ENCODE measurements at places on chromosomes 13 and 19.

GRCh38 chr13:103068836-103069235 is 2.6 kb upstream of the SLC10A2 start:
- DNase-seq: no peak

DNA sequence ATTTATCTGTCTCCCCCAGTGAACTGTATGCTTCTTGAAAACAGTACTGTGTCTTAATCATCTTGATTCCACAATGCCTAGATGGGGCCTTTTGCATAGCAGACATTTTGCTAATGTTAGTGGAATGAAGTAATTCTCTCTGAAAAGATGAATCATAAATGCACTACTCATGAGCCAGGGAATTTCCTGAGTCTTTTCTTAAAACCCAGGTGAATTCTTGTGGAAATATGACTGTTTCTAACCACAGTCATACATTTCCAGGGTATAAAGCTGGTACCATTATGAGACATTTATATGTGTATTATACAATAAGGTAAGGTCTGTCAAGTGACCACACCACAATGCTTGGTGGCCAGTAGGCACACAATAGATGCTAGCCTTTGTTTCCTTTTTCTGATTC is 5.5 kb upstream of the KCTD4 start:
- no peak for DNase-seq

DNA sequence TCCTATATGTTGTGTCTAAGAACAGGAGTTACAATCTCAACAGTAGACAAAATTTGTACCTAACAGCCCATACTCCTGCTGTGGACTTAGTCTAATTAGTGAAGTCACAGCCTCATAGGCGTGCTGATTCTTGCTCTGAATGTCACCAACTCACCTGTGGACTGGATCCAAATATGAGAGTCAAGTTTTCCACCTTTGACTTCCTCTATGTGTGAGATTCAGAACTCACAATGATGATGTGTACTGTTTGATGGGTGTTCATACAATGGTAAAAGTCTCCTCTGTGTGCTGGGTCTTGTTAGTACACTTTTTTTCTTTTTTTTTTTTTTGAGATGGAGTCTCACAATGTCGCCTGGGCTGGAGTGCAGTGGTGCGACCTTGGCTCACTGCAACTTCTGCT is 7.8 kb upstream of the ZNF91 start:
- no peak for DNase-seq

- DNase-seq: no peak
These were observed 3.0 kb downstream of the IFI30 start for GRCh38 chr19:18176367-18177310.

DNA sequence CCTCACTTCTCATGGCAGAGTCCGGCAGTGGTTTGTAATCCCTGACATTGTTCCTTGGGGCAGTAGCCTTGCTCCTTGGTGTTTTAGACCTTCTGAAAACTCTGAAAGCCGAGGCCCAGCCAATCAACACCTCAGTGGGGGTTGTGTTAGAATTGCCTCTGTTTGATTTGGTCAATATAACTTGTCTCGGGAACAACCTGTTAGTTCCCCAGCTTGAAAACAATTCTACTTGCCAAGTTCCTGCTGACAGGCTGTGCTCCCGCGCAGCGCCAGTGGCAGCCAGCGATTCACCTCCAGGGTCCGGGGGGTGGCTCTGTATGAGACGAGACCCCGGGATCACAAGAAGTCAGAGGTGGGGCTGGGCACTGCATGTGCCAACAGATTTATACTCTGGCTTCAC is 81.4 kb upstream of the MEDAG start:
- DNase-seq: no peak

GRCh38 chr13:79405831-79406596 is at the start of gene RBM26:
TSS of gene RBM26 (minus strand) at chr13:79406255. CDS start at chr13:79405774, 481 bp downstream.
- peak; percentile 96 for DNase-seq

- DNase-seq: no peak
These were observed 15.2 kb downstream of the SAE1 start for GRCh38 chr19:47145639-47146486.

DNA sequence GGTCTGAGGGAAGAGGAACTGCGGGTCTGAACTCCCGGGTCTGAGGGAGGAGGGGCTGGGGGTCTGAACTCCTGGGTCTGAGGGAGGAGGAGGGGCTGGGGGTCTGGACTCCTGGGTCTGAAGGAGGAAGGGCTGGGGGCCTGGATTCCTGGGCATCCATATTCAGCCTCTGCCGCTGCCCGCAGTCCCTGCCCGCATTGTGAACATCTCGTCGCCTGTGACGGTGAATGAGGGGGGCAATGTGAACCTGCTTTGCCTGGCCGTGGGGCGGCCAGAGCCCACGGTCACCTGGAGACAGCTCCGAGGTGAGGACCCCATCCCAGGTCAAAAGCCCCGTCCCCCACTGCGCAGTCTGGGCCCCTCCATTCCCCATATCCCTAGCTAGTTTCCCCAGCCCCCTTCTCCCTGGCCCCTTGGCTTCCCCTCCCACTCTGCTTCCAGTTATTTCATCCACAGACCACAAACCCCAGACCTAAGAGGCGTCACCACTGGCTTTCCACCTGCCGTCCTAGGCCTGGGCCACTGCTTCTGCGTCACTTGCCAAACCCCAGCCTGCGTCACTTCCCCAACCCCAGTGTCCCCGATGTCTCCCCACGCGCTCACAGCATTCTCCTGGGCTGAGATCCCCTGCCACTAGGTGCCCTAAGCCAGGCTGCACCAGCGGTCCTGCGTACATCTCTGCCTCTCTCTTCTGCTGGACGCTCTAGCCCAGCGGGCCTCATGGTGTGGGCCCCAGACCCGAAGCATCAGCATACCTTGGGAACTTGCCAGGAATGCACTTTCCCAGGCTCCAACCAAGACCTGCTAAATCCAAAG is 13.9 kb downstream of the IGLON5 start:
- no peak for DNase-seq

- peak; percentile 72 for DNase-seq
These were observed 8.4 kb downstream of the KANK3 start for GRCh38 chr19:8334458-8335342.

DNA sequence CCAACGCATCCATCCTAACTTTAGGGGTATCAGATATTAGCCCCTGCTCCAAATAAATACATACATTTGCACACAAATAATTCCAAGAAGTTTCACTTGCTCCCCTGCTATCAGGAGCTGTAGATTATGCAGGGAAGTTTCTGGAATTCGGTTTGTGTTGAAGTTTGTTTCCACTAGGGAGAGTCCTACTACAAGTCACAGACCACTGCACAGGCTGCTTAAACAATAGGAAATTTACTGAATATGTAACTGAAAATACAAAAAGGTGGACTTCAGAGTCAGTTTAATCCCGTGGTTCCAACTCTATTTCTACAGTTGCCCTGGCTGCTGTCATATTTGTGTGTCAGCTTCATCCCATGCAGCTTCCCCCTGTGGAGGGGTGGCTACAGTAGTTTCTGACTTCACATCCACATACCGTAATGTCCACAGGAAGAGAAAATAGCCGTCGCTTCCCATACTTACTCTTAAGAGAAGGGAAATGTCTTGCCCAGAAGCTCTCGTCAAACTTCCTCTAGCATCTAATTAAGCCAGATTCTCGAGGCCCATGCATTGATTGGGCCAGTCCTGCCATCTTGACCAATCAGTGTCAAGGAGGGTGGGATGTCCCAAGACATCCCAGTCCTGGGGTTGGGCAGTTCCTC is 286.6 kb downstream of the COG6 start:
- no peak for DNase-seq

DNA sequence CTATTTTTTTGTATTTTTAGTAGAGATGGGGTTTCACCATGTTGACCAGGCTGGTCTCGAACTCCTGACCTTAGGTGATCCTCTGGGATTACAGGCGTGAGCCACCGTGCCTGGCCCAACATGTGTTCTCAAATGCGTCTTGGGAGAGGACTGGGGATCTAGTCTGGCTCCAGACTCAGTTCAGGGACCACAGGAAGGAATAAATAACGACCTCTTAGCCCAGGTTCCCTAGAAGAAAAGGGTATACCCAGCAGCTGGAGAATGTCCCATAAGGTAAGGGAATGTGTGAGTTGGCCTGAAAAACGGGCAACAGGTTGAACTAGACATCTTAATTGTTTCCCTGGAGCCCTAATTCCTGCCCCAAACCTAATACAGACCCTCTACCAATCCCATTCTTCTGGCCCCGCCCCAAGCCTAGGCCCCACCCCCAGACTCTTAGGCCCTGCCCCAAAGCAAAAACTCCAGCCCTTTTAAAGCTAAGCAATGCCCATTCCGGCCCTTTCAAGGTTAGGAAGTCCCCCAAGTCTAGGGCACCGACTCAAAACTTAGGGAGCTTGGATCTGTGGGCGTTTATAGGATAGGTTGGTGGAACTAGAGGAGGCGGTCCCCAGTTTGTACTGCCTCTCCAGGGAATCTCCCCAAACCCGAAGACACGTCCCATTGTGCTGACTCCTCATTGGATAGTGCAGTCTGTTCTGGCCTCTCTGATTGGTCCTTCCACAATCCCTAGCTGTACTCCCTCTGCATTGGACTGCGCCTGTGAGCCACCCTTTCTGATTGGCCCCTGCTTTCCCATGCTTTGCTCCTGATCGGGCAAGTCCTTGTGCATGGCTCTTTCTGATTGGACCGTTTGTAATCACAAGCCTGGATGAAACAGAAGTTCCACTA is 5.4 kb upstream of the LRFN1 start:
- no peak for DNase-seq

- no peak for DNase-seq
These were observed 79.8 kb downstream of the CHST8 start for GRCh38 chr19:33701565-33701964.

Data from activated CD8-positive, alpha-beta memory T cell treated with anti-CD3 and anti-CD28 coated beads, Interleukin-2, amount 50 U/mL, for 48 hours (primary cell).